Tongue (tissue), 3 donors: ENCODE measurements at places on chromosomes 11 and 22. TPM values are rescaled to one million over a fixed set of nuclear protein-coding genes. Genes with fewer than 3 reads are reported as not detected.

The PARVG gene
- total RNA-seq: 3.2 TPM

The CABP4 gene
- total RNA-seq: 1.1 TPM

The OR8I2 gene
- not detected for total RNA-seq

The CASP4 gene
- total RNA-seq: 40.4 TPM

The SLC37A2 gene
- 3.9 TPM for total RNA-seq

The YPEL1 gene
- total RNA-seq: 9.1 TPM

The SCGB1A1 gene
- not detected for total RNA-seq

- DNase-seq: no peak
These were observed 273.2 kb downstream of the TENM4 start for GRCh38 chr11:79167510-79168188.

DNA sequence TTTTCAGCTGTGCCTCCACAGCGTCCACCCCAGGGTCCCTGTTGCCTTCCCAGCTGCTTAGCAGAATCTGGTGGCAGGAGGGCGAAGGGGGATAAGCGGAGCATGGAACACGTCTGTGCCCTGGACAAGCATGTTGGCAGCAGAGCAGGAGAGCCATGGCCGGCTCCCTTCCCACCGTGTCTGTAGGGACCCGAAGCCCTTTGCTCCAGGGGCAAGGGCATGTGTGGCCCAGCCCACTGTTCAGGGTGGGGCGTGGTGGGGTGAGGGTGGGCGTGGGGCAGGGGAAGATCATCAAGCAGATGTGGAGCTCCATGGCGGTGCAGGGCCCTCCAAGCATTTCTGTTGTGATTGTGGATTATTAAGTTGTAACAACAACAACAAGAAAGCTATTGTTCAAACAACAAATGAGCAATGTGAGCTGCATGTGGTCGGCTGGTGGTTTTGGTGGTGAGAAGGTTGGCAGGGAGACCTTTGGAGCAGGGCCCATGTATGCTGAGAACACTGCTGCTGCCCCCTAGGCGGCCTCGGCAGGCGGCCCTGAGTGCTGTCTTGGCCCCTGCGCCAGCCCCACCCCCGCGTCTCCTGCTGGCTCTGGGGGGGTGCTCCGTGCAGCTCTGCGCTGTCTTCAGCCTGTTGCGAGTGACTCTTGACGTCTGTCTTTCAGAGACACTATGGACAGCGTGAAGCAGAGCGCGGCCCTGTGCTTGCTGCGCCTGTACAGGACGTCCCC is 50.9 kb downstream of the AP2A2 start:
- DNase-seq: no peak

- DNase-seq: no peak
These were observed 31.7 kb upstream of the CSNK1E start for GRCh38 chr22:38348751-38349496.

DNA sequence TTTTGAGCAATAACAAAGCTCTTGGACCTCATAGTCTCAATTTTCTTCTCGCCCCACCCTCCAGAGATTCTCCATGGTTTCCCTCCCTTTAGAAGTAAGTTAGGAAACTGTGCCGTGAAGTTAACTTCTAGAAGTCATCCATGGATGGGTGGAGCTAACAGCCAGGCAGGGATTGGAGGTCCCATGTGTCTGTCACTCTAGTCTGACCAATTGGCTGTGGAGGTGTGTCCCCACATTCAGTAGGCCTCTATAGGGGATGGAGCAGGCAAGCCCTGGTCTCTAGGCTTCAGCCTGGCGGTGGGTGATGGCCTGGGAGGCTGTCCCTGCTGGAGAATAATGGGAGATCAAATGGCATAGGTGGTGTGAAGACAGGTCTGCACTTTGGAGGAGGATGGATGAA is 50.7 kb downstream of the TP53I11 start:
- peak; percentile 43 for DNase-seq
